ENCODE measurements at places on chromosomes 7 and 10.
A peak's percentile ranks its signal among the peaks of the same experiment; 100 is the strongest.

GRCh38 chr10:111261081-111261615 lies 184.3 kb downstream of the ADRA2A start:
- no peak for DNase-seq

- no peak for DNase-seq
Observed at GRCh38 chr10:44314802-44315460, 70.0 kb downstream of the CXCL12 start.

DNA sequence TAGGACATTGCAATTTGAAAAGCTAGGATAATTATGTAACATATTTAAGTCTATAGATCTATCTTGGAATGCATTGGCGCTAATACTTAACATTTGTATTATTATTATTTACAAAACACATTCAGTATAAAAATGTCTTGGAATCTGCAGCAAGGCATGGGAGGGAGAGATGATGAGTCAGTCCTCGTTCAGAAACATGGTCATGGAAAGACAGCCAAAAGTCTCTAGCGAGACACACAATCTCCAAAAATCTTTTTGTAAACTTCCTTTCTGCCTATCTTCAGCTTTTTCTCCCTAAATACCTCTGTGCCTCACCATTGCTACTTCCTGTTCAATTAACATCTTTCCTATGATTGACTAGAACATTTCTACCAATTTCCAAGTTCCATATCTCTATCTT lies 188.4 kb upstream of the CACNA2D1 start:
- no peak for DNase-seq

DNA sequence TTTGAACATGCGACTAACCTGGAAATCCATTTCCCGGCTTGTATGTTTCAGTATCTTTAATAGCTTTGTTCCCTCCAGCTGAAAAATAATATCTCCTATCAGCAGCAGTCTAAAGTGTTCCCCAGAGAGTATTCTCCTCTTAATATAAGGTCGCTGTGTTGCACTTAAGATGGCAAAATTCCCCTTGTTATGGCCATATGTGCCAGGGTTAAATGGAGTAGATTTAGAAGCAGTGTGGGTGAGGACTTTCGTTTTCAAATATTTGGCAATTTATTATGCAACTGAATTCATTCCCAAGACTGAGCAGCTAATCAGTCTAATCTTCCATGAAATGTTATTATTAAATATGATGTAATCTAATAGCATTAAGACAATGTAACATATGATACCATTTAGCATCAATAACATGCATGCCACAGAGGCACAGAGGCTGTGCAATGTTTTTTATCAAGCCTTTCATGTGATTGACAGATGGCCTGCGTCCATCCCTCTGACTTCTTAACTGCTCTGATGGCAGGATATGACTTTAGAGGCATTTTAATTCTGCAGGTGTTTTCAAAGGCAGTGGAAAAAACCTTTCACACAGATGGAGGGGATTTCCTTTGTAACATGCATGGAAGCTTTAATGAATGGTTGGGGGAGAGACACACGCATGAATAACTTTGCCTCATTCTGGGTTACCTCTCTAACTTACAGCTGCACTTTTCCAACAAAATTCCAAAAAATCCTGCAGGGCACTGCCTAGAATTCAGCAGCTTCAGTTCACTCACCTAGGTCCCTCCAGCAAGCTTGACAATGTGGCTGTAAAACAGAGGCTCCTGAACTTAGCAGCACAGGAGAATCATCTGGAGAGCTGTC lies 55.1 kb upstream of the ZPBP start:
- DNase-seq: no peak

GRCh38 chr7:108026647-108027046 lies 23.7 kb upstream of the LAMB1 start:
- DNase-seq: no peak

DNA sequence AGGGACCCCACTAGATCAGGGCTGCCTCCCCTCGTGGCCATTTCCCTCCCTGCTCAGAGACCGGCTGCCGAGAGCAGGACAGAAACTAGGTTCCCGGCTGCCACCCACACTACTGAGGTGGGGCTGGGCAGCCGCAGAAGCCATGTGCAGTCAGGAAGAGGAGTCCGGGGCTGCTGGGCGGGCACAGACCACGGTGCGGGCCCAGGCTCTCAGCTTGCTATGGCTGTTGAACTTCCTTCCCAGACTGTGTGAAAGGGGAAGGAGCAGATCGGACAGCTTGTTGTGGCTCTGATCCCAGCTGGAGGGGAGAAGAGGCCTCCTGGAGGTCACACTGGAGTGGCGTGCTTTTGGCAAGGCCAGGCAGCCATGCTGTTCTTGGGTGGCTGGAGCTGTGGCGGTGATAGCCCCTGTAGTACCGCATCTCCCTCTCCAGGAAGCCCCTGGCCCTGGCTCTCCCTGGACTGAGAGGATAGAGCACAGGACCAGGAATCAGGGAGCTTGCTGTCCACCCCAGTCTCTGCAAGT lies 56.8 kb downstream of the HK1 start:
- DNase-seq: peak; percentile 44

DNA sequence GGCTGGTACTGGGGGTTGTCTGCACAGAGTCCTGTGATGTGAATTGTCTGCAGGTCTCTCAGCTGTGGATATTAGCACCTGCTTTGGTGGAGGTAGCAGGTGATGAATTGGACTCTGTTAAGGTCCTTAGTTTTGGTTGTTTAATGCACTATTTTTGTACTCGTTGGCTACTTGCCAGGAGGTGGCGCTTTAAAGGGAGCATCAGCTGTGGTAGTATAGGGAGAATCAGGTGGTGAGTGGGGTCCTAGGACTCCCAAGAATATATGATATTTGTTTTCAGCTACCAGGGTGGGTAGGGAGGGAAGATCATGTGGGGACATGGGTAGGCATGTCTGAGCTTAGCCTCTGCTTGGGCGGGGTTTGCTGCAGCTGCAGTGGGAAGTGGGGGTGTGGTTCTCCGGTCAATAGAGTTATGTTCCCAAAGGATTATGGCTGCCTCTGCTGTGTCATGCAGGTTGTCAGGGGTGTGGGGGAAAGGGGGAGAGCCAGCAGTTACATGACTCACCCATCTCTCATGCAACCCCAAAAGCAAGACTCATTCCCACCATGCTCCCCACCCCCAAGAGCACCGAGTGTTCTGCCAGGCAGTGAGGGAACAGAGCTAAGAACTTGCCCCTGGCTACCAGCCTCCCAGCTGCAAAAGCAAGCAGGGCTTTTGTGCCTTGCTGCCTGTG lies 53.7 kb upstream of the ZNF273 start:
- no peak for DNase-seq

DNA sequence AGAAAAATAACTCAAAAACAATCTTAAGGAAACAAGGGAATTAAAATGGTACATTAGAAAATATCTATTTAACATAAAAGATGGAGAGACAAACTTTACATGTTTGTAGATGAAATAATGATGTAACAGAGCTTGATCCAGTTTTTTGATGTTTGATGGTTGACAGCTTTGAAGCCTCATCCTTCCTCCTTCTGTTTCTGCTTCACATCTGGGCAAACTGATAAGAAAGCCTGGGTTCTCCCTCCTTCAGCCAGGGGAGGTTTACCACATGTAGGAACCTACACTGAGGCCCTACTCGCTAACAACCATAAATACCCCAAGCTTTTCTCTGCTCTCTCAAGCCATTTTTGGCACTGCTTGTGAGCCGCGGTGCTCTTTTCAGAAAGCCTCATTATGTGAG lies 82.8 kb upstream of the ZNF32 start:
- DNase-seq: no peak

DNA sequence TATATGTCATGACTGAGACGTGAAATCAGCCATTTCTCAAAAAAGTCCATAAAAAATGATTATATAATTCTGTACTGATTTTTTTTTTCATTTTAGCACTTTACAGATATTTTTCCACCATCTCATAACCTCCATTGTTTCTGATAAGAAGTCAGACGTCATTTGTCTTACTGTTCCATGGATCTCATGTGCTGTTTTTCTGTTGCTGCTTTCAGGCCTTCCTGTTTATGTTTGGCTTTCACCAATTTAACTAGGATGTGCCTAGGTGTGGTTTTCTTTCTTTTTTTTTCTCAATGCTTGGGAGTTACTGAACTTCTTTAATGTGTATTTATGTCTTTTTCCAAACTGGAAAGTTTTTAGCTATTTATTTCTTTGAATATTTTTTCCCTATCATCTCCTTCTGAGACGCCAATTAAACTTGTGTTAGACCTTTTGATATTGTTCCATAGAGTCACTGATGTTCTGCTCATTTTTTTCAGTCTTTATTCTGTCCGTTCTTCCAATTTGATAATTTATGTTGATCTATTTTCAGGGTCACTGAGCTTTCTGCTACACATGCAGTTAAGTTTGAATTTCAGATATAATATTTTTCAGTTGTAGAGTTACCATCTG lies 43.3 kb downstream of the TAF3 start:
- DNase-seq: peak; percentile 2

DNA sequence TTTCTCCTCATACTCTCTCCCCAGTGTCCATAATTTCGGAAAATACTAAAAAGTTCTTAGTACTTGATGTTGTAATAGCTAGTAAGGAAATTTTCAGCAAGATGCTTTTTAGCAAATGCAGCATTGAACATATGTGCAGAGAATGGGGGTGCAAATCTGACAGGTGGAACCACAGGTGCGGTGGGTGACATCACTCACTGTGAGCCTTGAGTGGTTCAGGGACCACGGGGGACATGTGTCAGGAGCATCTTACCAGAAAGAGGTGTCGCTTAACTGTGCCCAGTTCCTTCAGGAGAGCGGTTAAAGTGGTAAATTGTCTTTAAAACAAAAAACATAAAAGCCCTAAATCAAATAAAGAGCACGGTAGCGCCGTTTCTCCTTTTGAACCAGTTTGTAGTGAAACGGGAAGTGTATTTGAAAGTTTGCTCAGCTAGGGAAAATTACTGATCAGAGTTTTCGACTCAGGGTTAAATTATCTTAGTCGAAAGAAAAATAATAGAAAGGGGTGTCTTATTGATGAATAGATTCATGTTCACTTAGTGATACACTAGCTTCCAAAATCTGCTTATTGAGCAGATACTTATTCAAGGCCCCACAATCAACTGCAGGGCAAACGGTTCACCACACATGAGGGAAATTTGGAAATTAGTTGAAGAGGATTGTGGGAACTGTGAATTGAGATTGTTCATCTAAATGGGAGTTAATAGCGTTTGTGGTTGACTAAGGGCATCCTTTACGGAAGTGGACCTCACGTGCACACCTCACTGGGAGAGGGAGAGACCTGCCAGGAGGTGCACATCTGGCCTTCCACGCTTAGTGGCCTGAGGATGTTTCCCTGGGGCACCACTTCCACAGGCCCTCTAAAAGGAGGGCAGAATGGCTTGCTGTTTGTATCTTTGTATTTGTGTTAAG lies 12.7 kb downstream of the CUL1 start:
- DNase-seq: no peak

DNA sequence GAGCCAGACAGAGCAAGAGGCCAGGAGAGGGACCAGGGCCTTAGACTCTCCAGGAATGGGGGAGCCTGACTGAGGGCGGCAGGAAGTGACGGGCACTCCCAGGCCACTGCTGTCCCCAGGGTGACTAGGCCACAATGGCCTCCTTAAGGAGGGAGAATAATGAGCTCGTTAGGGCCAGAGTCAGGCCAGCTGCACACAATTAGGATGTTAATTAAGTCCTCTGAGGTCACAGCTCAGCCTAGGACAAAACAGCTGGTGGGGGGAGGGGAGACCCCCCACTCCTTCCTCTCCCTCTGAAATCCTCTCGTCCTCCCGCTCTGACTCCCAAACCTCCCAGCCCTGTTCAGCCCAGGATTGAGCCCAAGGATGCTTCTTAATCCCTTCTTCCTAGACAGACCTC lies 143.0 kb downstream of the NEURL1 start:
- no peak for DNase-seq

GRCh38 chr7:151113344-151114150 lies 27.3 kb downstream of the AGAP3 start:
- DNase-seq: no peak

DNA sequence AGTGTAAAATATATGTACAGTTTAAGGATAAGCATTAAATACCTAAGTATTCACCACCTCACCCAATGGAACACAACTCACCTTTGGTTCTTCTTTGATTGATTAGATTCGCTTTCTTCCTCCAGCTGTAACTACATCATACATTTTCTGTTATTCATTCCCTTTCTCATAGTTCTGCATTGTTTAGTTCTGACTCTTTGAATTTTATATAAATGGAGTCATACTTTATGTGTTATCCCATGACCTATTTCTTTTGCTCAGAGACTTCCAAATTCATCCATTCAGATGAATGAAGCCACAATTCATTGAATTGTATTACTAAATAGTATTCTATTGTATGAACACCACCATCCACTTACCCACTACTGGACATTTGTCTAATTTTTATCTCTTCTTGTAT lies 12.3 kb downstream of the THNSL1 start:
- no peak for DNase-seq

DNA sequence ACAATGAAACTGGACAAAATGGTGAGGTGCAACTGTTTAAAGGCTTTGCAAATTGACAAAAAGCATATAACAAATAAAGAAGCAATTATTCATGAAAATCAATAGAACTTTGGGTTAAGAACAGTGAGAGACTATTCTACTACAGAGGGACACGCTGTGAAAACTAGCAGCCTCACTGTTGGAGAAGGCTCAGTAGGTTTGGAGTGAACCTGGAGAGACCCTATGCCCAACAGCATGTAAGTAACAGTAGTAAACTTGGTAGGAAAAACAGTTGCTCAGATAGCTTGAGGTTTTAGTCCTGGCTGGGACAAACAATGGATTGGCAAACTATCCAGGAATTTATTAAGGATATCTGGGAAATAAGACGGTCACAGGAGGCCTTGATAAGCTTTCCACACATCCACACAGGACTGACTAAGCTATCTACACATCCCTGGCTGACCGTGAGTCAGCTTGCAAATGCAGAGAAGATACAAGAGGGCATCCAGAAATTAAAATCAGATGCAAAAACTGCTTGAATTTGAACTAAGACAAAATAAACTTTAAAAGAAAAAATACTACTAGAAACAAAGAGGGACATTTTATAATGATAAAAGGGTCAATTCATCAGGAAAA lies 15.9 kb downstream of the FAM149B1 start:
- no peak for DNase-seq

DNA sequence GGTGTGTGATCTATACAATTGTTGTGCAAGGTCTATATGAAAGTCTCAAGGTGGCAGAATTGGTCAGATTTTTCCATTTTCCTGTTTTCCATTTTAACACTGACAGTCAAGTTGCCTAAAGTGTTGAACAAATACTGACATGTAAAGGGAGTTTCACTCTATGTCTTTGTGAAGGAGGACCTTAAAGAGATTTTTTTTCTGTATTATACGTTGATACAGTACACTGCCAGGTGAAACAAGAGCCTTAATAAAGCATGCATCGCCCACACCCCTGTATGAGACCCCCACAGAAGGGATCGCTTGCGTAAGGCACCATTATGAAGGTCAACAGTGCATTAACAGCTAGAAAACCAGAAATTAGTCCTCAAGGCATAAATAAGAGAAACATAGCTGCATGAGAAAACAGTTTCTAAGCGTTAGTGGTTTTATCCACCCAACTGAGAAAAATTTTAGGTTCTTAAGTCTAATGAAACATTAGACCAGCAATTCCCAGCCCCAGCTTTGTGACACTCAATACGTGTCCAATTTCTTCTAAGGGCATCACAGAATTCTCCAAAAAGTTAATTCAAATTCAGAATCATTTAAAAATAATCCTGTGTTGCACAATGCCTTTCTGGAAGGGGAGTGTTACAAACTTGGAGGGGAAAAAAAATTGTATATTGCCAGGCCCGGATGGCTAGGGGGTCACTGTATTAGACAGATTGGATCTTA lies 6.9 kb downstream of the KLF6 start:
- DNase-seq: no peak

- no peak for DNase-seq
Observed at GRCh38 chr10:21517134-21518031, 8.1 kb downstream of the SKIDA1 start.
